ENCODE measurements at places on chromosomes 12 and 14.

DNA sequence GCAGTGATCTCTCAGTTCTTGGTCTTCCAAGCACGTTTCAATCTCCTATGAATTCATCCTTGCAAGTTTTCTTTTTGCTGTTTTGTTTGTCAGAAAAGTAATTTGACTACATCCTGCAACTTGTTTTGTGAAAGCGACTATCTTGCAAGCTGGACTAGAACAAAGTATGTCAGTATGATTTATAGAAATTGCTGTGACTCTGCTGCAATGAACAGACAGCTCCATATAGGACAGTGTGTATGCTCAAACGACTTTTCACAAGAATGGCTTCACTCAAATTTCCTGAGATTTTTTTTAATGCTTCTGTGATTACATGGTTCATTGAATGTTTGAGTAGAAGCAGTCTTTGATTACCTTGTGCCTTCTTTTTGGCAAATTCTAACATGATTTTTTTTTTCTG is 123.5 kb upstream of the TRHDE start:
- no peak for DNase-seq

DNA sequence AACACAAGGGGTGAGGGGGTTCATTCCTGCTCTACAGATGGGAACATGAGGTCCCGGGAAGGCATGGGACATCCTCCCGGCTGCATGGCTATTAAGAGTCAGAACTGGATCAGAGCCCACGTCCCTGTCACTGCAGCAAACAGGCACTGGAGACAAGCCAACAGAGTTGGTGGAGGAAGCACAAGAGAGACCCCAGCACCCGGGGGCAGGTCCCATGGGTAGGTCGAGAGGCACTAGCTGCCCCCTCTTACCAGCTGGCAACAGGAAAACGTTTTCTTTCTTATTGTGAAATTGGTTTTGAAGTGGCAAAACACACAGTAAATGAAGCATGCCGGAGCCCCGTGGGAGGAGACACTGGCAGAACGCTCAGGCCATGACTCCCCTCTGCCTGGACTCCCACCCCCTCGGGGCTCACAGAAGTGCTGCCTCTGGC is 43.6 kb downstream of the SYNE3 start:
- DNase-seq = peak; percentile 59

DNA sequence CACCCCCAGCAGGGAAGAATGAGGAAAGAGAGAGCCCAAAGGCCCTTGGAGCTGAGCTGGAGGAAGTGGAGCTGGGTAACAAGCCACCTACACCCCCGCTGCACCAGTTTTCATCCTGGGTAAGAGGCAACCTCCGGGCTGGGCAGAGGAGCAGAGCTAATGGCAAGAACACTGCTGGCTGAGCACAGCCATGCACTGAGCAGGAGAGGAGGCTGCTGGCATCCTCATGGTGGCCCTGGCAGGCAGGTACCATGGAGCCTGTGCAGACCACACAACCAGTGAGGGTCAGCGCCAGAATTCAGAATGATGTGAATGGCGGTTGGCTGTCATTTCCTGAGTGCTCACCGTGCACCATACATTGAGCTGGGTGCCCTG is 29.7 kb downstream of the PLEKHH1 start:
- no peak for DNase-seq

GRCh38 chr12:102376181-102376747 is 104.1 kb downstream of the IGF1 start:
- no peak for DNase-seq

DNA sequence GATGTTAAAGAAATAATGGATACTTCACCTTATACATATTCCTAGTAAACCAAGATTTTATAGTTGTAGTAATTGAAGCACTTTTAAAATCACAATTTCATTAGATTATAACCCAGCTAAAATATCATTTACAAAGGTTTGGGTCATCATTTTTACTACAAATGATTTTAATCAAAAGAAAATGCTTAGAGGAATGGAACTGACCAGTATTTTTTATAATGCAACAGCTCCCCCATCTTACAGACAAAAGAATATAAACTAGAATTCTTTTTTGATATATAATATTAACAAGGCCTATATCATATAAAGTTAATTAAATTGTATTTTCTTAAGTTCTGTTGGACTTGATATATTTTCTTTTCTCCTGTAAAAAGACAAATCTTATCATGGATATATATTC is 20.4 kb upstream of the LRFN5 start:
- no peak for DNase-seq

GRCh38 chr14:50038398-50039119 is 77.8 kb downstream of the VCPKMT start:
- DNase-seq = no peak

- DNase-seq = no peak
Observed at GRCh38 chr14:79375356-79375755, 835.9 kb downstream of the DIO2 start.

GRCh38 chr12:125515887-125516286 is 450.7 kb downstream of the AACS start:
- DNase-seq = no peak

DNA sequence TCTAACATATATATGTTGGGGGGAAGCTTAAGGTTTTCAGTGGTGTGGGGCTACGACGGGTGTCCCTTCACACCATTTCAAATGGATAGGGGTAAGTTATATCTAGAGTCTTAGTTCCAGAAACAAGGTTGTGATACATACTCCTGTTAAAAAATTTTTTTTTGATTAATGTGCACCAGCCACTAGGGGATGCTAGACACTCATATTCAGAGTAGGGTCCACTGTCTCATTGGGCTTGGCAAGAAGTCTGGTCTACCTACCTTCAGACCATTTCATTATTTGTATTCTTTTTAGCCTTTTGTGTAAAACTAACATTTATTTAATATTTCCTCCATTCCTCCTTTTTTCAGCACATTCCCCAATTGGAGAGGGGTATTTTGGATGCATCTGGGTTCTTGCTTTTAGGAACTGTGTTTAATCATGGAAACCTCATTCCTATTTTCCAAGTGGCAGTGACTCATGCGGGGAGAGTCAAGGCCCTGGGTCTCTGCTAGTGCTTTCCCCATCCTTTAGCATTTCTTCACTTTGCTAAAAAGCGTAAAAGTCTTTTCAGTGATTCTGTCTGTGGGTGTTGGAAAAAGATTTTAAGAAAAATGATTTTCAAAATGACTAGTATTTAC is 33.4 kb downstream of the ANO4 start:
- peak; percentile 27 for DNase-seq

GRCh38 chr12:41700940-41701339 is 443.7 kb downstream of the GXYLT1 start:
- no peak for DNase-seq

DNA sequence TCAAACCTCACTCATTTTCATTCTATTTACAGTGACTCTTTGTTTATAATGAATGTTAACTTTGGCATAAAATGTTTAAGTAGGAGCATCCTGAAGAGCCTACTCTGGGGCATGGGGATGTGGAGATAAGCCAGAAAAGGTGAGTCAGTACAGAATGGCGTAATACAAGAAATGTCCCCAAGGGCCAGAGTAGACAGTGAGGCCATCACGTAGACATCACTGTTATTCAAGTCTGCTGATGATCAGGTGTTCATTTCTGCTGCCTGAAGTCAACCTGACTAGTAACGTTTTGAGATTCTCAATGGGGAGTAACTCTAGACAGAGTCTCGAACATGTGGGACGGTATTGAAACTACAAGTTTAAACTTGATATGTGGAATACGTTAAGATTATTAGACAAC is 47.6 kb upstream of the PKP2 start:
- DNase-seq = no peak

DNA sequence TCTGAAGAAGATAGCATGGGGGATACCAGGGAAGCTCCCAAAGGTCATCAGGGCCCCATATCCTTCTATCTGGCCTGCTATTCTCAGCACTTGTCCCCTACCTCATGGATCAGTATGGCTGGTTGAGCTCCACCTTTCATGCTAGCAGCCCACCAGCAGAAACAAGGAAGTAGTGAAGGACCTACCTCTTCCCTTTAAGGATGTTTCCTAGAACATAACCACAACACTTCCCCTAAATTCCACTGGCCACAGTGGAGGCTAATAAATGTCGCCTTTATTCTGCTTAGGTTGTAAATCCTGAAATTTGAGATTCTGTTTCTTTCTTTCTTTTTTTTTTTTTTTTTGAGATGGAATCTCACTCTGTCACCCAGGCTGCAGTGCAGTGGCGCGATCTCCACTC is 128.6 kb upstream of the PARP11 start:
- no peak for DNase-seq

DNA sequence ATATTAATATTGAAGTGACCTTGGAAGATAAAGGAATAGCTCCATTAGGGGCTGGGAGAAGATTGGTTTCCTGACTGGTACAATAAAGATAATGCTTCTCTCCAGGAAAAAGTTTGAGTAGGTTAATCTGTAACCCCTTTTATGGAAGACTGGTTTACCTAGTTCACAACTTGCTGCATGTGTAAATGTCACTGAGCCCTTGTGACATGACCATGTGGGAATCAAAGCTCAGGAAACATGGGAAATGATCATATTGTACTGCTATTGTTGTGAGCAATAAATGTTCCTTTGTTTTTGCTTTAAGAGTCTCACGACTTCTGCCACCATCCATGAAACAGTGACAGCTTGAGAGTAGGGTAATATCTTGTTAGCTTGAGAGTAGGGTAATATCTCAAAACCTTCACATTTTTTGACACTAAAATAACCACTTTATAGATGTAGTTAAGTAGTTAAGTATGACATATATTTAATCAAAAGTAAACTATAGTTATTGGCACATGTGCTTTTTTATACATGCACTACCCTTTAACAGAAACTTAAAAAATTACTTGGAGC is 1338.6 kb downstream of the FSCB start:
- no peak for DNase-seq

DNA sequence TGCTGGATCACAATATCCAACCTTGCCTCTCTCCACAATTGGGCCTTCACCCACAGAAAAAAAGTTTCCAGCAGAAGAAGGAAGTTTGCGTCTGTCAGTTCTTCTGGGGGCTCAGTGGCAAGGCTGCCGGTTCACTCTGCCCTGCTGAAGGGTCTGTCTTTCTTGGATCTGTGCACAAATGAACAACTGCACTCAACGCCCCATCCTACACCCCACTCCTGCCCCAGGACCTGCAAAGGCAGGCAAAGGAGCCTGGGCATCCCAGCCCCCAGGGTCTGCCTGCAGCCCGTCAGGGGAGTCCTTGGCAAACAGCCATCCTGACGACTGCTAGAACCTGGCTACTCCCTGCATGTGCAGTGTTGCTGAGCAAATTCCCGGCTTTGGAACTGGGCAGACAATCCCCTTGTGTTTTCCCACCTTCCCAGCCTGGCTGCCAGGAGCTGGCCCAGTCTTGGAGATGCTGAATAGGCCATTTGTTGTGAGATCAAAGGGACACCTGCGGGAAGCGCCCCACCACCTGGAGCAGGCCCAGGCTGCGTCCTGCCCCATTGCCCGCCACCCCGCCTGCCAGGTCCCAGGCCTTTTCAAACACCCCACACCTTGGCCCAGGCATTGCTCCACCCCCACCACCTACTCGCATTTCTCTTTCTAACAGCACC is 311.9 kb downstream of the BCL11B start:
- DNase-seq = no peak

- peak; percentile 52 for DNase-seq
Observed at GRCh38 chr12:64175254-64175945, 46.7 kb downstream of the KICS2 start.

- no peak for DNase-seq
Observed at GRCh38 chr14:24837280-24838046, 203.5 kb upstream of the GZMB start.

DNA sequence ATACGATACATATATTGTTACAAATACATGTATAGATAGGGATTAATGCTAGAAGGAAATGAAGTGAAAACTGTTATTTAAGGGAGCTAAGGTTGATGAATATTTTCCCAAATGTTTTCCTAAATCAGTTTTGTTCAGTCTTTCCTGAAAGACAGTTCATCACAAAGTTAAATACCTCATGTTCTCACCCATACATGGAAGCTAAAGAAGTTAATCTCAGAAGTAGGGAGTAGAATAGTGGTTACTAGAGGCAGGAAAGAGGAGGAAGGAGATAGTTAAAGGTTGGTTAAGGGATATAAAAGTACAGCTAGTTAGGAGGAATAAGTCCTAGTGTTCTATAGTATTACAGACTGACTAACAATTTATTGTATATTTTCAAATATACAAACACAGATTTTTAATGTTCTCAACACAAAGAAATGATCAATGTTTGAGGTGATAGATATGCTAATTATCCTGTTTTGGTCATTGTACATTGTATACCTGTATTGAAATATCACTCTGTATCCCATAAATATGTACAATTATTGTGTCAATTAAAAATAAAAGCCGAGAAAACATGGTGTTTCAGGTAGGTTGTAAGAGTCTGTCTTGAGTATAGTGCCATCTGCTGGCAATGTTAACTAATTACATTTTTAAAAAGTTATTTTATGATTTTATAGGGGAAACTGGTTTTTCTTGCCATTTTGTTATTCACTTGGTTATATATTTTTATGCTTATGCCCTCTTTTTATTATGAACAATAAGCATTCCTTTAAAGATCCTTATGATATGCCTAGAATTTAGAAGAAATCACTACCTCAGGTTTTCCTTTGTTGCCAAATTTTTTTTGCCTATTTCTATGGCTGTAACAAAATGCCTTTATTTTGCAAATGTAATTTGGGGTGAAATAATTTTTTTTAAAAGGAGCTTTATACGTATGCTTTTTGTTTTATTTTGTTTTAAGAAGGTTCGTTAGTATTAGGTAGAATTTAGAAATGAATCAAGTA is 26.9 kb downstream of the ZDHHC17 start:
- peak; percentile 17 for DNase-seq

DNA sequence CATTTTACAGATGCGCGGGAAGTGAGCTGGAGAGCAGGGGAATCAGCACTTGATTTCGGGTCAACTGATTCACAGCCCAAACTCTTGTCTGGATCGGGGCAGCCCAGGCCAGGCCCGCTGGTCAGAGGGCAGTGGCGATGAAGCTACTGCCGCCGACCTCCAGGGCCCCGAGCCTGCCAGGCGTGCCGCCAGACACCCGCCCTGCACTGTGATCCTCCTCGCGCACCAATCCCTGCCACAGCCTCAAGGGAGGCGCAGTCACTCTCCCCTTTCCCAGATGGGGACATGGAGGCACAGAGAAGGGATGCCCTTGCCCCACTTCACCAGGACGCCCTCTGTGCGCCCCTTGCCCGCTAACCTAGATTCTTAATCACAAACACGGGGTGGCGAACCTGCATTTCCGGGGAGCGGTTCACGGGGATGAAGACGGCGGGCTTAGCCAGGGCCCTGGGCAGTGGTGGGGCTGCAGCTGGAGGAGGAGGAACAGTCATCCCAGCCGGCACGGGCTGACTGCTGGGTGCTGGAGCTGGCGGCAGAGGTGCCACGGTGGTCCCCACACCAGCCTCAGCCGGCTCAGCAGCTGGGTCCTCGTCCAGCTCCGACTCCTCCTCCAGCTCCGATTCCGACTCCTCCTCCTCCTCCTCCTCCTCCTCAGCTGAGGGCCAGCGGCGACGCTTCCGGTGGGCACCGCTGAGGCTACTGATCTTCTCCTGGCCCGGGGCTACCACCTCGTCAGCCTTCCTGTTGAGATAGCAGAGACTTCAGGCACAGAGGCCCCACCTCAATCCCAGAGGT is 8.6 kb downstream of the DHX37 start:
- DNase-seq = no peak

DNA sequence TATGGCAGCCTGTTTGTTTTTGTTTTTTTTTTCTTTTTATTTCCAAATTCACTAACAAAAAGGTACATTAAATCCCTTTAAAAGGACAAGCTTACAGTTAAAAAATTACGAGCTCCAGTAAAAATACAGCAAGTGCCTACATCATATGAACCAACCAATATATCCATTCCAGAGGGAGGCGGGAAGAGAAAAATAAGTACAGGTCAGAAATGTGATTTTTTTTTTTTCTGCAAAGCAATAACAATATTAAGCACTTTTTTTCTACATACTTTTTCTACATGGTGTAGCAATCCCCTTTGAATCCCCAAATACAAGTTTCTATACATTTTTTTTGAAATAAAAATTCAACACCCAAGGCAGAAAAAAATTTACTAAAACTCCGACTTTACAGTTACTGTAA is 100.6 kb downstream of the BCL11B start:
- no peak for DNase-seq
